ENCODE measurements at places on chromosomes 3 and 15.

DNA sequence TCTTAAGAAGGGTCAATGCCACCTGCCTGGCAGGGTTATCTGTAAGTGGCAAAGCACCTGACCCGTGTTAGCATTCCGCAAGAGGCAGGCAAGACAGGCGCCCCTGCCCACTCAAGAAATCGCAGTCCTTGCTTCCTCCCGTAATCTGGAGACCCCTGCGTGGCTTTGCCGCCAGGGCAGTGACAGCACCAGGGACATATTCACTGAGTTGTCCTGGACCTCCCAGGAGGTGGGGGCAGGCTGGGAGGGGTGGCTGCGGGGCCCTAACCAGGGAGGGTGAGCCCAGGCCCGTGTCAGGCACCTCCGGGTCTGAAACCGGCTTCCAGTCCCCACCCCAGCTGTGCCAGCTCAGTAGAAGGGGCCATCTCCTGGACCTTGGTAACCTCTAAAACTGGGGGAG lies 15.8 kb upstream of the SEC13 start:
- DNase-seq: no peak

GRCh38 chr15:77856705-77857346 lies 220.7 kb downstream of the TBC1D2B start:
- DNase-seq: no peak

DNA sequence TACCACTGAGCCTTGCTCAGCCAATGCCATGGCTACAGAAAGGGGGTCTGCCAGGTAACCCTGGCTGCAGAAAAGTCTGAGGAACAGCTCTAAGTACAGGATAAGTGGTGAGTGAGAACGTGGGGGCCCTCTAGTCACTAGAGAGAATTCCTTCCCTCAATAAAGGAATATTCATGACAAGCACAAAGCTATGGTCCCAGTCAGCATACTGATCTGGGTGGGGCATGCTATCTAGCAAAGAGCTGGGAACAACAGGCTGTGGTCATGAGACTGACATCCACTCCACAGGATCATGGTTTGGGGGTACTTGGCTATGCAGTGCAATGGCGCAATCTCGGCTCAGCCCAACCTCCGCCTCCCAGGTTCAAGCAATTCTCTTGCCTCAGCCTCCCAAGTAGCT lies 140.4 kb downstream of the MTHFS start:
- no peak for DNase-seq

DNA sequence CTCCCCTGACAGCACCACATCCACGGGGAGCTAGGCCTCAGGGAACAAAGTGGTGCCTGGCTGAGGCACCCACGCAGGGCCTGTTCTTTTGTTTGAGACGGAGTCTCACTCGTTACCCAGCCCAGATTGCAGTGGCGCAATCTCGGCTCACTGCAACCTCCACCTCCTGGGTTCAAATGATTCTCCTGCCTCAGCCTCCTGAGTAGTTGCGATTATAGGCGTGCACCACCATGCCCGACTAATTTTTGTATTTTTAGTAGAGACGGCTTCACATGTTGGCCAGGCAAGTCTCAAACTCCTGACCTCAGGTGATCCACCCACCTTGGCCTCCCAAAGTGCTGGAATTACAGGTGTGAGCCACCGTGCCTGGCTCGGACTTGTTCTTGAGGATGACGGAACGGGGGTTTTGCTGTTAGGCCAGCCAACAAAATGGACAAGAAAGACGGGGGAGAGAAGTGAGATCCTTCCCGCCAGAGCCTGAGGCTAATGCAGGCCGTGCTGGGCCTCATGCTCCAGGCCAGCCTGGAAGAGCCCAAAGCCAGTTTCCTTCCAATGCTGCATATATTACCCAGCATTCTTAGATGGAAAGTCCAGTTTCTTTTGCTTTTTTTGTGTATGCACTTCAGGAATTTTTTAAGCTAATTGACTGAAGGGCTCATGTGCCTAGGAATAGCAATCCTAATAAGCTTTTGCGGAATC lies 28.1 kb upstream of the FURIN start:
- no peak for DNase-seq

DNA sequence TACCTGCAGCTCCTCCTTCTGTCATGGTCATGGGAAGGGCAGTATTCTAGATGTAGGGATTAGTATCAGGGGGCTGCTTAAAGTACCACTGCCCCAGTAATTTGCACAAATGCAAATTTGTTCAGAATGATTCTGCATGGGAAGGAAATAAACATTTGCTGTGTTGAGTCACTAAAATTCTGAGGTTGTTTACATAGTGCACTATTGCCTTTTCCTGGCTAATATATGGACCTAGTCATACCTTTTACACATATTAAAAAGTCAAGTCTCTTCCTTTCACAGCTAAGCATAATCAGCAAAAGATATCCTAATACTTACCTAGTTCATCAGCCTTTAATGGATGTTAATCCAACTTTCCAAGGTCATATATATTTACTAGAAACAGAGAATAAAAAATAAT lies 746.4 kb upstream of the NR2F2 start:
- DNase-seq: no peak

Data from activated effector memory CD4-positive, alpha-beta T cell treated with Interleukin-2 at 50 U/mL for 16 hours (primary cell).